ENCODE measurements at places on chromosomes 6 and 20.

GRCh38 chr6:148808786-148809304 is 62.0 kb downstream of the UST start:
- DNase-seq, result no peak

DNA sequence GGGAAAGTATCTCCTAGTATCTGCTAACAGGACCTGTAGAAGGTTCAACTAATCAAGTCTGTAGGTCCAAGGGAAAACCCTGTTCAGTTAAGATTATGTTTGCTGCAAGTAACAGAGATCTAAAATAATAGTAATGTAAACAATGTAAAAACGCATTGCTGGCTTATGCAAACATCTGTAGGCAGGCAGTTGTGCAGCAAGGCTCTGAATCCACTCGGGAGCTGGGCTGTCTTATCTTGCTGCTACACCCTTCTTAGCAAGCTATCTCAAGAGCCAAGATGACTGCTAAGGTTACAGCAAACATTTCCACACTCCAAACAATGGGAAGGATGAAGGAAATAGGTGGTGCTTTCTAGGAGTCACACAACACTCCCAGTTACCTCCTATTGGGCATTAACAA is 397.3 kb upstream of the NRSN1 start:
- no peak for DNase-seq

- no peak for DNase-seq
Measured at GRCh38 chr6:52389264-52389625, 27.3 kb downstream of the PAQR8 start.

DNA sequence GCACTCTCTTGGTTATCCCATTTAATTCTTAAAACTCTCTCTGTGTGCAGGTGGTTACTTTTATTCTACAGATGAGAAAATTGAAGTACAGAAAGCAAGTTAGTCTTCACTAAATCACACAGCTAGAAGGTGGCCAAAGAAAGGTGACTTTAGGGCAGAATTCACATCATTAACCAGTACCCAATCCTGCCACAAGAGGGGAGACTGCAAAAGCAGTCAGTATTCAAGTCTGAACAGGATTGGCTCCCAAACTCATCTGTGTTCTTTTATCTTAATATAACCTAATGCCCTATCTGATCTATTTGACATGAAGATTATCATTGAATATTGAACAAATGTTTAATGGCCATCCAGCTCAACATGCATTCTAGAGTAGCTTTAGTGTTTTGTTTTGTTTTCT is 225.3 kb upstream of the FAM83B start:
- DNase-seq, result no peak

GRCh38 chr20:22418738-22419137 is 165.6 kb downstream of the FOXA2 start:
- no peak for DNase-seq

DNA sequence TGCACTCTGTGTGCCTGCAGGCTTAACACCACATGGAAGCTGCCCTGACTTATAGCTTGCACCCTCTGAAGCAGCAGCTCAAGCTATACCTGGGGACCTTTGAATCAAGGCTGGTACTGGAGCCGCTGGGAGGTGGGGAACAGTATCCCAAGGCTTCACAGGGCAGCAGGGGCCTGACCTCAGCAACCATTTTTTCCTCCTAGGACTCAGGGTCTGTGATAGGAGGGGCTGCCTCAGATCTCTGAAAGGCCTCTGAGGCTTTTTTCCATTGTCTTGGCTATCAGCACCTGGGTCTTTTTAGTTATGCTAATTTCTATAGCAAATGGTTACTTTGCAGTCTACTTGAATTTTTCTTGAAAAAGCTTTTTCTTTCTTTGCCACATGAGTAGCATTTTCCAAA is 80.2 kb upstream of the OPRM1 start:
- DNase-seq, result no peak

GRCh38 chr6:3088968-3089367 is 20.7 kb downstream of the RIPK1 start:
- no peak for DNase-seq

- no peak for DNase-seq
Measured at GRCh38 chr6:148392671-148393070, 50.0 kb downstream of the SASH1 start.

GRCh38 chr20:45157962-45158361 is 16.7 kb upstream of the PI3 start:
- DNase-seq, result no peak

DNA sequence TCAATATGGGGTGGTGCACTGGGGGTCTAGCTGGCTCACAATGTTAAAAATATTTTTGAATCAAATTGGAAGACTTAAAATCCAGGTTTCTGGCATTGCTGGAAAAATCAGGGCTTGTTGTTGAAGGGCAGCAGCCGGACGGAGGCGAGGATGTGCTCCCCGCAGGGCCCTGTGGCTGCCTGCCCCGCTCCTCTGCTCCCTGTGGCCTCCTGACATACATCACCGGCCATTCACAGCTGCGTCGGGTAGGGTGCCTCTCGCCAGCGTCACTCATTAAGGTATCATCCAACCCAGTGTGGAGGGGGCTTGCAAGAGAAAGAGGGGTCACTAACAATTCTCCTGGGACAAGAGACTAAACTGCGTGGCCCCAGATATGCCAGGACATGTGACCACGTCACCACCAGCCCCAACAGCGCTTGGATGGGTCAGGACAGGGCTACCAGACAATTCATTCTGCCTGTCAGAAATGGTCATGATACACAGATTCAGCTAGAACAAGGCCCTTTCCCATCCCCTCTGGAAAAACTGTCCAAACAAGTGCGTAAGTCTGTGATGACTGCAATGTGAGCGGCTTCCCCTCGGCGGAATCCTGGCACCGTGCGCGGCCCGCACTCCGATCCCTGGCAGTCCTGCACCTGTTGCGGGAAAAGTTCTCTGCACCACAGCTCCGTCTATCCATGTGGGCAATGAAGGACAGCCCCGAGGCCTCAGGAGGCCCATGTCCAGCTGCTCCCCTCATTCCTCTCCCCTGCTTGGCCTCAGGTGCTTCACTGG is 12.0 kb downstream of the GATA5 start:
- no peak for DNase-seq

DNA sequence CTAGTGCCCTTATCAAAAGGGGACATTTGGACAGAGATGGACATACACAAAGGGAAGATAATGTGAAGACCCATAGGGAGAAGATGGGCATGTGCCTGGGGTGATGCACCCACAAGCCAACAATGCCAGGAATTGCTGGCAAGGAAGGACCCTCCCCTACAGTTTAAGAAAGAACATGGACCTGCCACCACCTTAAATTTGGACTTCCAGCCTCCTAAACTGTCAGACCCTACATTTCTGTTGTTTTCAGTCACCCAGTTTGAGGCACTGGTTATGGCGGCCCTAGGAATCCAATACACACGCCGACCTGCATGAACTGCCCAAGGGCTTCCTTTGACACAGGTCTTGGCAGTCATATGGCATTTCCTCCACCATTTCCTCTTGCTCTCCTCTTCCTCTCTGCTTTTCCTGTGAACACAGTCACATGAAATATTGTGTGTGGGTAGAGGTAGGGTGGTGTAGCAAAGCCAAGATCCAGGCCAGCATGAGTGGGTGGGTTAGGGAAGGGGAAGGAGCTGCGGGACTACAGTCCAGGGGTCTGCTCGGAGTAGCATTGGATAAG is 115.6 kb downstream of the ZDHHC14 start:
- no peak for DNase-seq

GRCh38 chr6:166307082-166308032 is 835 bp downstream of the PRR18 start:
- peak; percentile 38 for DNase-seq

GRCh38 chr6:158778005-158778527 is 41.1 kb downstream of the EZR start:
- DNase-seq, result no peak

DNA sequence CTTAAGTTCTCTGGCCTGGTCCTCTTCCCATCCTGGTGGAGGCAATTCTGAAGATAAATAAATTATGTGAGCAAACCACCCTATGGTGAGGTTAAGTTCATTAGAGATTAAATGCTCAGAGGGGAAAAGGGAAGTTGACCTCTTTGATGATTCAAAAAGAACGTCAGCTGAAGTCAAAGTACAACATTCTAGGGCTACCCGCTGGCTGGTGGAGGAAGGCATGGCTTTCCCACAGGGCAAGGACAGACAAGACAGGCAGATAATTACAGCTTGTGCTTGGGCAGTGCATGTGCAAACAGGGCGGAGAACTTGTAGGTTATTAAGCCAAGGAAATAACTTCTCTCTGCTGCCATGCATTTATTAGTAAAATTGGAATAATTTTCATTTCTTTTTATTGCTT is 91.0 kb upstream of the SLC24A3 start:
- no peak for DNase-seq

DNA sequence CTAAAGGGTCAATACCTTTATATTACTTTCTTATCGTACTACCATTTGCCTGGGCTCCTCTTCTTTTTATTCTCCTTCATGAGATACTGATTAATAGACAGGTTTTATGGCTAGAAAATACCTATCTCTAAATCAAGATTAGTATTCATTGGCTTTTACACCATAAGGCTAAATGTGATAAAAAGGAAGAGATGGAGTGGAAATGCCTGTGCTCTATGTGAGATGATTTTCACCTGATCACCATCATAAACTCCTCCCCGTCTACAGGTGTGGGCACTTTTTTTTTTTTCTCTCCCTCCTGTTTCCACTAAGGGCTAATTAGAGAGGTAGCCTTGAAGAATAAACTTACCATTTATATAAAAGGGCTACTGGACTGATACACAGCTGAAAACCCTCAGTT is at the start of gene GLYATL3:
TSS of gene GLYATL3 (plus strand) at position 301 of the 400 bp plus-strand sequence. CDS start 12,068 bp downstream, outside the sequence.
- DNase-seq, result no peak

DNA sequence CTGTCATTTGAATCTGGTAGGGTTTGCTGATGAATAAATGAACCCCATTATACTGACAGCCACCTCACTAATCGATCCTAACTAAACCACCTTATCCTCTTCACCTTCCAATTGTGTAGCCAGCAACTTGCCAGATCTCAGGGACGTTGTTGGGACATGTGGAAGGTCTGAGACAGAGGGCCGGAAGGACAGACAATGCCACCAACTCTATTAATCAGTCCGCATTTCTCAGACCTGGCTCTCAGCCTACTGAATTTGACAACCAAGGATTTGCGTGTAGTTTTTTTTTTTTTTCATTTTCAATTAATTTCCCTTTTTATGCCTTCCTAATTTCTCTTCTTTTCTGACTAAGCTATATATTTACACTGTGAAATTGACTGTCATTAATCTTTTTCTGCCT is 122.5 kb downstream of the CARMIL1 start:
- DNase-seq, result no peak

GRCh38 chr6:2480267-2480966 is 235.0 kb upstream of the GMDS start:
- no peak for DNase-seq

DNA sequence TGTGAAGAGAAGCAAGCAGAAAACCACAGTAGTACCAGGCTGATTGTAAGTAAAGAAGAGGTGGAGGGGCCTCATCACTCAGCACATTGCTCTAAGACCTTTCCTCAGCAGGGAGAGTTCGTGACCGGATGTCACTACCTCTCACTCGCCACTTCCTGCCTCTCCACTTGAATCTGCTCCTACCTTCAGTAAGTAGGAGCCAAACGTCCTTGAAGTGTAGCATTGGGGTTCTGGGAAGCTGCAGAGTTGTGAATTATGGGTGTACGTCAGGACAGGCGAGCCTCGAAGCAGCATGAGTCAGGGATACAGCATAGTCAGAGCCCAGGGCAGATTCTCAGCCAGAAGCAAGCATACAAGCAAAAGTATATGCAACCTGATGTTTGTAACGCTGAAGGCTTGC is 224.9 kb downstream of the PHACTR1 start:
- DNase-seq, result no peak

DNA sequence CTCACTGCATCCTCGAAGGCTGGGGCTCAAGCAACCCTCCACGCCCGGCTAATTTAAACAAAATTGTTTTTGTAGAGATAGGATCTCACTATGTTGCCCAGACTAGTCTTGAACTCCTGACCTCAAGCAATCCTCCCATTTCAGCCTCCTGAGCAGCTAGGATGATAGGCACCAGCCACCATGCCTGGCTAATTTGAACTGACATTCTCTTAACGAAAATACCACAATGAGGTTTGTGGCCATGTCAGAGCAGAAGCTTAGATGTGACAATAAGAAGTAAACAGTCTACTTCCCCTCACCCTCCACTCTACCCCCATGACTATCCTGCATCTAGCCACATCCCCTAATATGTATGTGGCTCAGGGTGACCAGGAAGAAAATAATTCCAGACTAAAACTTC is 74.8 kb upstream of the PLCB4 start:
- no peak for DNase-seq

- no peak for DNase-seq
Measured at GRCh38 chr6:2917801-2918445, 14.8 kb upstream of the SERPINB9 start.

DNA sequence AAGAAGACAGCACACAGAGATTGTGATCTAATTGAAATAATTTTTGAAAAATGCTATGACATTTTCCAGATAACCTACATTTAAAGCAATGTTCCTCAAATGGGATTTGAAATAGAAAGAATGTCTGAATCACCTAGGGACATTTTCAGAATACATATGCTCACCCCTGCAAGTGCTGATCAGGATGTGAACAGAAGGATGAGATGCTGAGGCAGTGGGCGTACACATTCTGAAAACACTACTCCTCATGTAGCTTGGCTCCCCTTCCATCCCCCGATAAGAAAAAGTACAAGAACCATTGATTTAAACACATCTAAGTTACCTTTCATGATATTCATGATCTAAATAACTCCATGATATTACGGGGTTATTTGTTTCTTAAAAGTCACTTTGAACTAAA is 29.9 kb upstream of the HINT3 start:
- no peak for DNase-seq

DNA sequence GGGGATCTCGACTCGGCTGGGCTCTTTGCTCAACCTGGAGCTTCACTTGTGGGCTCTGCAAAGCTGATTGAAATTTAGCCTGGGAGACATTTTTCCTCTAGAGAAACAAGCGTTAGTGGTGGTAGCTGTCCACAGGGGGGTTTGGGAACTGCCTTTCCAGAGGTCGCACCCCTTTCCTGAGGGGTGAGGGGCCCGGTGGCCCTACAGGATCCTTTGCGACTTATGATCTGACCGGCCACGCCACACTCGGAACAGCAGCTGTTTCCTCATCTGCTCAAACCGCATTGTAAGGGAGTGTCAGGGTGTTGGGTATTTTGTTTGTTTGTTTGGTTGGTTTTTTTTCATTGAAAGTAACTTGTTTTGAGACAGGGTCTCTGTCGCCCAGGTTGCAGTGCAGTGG is 21.0 kb downstream of the PNLDC1 start:
- no peak for DNase-seq

GRCh38 chr20:44074252-44075151 is 112.5 kb downstream of the JPH2 start:
- DNase-seq, result no peak

GRCh38 chr6:163876391-163876790 is 461.9 kb downstream of the QKI start:
- DNase-seq, result no peak

DNA sequence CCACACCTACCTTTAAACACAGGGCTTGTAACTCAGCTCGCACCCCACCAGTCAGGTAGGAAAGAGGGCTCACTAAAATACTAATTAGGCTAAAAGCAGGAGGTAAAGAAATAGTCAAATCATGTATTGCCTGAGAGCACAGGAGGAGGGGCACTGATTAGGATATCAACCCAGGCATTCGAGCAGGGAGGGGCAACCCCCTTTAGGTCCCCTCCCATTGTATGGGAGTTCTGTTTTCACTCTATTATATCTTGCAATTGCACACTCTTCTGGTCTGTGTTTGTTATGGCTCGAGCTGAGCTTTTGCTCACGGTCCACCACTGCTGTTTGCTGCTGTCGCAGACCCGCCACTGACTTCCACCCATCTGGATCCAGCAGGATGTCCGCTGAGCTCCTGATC is 657.2 kb downstream of the PRIM2 start:
- DNase-seq, result no peak

Data from GM19239 (cell line).